ENCODE measurements at places on chromosomes 1 and 21.

DNA sequence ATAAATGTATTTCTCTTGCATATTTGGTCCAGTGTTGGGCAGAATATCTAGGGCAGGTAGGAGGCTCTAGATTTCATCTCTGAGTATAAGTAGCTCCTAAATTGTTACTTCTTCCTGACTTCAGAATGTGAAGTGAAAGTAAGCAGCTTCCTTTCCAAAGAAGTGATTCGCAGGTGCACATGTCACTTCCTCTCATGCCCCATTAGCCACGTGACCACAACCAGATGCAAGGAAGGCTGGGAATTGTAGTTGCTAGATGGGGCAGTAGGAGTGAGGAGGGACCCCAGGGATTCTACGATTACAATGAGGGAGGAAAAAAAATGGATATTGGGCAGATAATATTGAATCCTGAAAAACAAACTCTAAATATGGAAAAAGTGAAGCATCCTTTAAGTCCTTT is 113.2 kb upstream of the CYYR1 start:
- DNase-seq, result no peak

- DNase-seq, result no peak
Observed at GRCh38 chr1:201597551-201598230, 58.8 kb downstream of the NAV1 start.

DNA sequence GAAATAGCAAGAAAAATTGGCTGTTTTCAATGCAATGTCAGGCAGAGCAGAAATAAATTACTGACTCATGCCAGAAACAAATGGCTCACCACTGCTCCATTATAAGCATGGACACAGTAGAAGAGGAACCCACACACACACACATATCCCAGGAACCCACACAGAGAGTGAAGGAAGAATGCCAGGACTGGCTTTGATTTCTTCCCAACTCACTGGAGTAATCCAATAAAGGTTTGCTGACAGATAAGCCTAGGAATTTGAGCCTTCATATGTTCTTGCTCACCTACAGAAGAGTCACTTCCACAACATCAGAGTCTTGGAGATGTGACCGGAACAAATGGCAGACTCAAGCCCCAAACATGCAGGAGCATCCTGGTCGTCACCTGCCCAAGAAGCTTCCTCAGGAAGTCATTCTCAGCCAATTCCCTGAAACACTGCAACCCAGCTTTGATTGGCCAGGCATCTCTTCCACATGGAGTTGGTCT is 2.2 kb downstream of the SH3BP5L start:
- DNase-seq, result no peak

- no peak for DNase-seq
Observed at GRCh38 chr1:201245082-201245481, 38.2 kb upstream of the PKP1 start.

DNA sequence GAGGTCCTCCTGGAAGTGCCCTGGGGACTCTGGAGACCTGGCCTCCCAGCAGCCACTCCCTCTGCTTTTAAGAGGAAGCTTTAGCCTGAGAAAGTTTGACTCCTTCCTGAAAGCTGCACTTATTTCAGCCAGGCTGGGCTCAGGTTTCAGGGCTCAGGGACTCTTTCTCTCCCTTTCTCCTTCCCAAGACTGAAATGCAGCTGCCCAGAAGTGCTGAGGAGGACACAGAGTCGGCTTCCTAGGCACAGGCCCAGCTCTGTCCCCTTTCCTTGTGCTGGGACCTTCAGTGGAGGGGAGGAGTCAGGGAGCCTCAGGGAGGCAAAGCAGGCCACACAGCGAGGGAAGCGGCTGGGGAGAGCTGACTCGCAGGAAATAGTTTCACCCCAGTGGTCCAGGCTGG is 137.3 kb downstream of the NAV1 start:
- no peak for DNase-seq

DNA sequence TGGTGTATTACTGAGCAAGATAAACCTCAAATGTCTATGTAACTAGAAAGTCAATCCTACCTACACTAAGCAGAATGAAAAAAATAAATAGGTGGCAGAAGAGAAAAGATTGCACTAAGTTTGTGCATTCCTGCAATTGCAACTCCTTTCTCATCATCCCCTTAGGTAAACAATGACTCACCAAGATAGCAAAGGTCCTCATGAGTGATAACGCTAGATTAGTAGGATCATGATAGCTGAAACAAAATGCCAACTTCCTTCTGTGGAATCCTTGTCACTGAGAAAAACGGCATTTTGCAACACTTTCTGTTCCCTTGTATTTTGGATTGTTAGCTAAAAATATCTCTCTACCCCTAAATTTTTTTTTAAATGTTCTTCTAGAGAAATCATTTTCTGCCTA is 20.0 kb upstream of the FCER1A start:
- no peak for DNase-seq

GRCh38 chr1:229027622-229028182 is 243.2 kb upstream of the RAB4A start:
- peak; percentile 37 for DNase-seq

DNA sequence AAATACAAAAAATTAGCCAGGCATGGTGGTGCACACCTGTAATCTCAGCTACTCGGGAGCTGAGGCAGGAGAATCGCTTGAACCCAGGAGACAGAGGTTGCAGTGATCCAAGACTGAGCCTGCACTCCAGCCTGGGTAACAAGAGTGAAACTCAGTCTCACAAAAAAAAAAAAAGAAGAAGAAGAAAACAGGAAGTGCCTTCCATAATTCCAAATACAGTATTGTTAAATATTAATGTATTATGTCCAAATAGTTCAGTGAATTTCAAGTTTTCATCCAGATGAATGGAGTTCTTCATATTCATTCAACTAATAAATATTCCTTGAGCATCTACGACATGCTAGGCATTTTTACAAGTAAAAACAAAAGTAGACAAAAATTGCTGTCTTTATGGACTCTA is 33.3 kb downstream of the PLEKHO1 start:
- DNase-seq, result no peak

- no peak for DNase-seq
Observed at GRCh38 chr1:207040181-207040533, 7.6 kb upstream of the C1orf116 start.

- DNase-seq, result no peak
Observed at GRCh38 chr21:35291034-35291433, 241.9 kb upstream of the RUNX1 start.

- no peak for DNase-seq
Observed at GRCh38 chr1:176903474-176903873, 261.0 kb downstream of the ASTN1 start.

DNA sequence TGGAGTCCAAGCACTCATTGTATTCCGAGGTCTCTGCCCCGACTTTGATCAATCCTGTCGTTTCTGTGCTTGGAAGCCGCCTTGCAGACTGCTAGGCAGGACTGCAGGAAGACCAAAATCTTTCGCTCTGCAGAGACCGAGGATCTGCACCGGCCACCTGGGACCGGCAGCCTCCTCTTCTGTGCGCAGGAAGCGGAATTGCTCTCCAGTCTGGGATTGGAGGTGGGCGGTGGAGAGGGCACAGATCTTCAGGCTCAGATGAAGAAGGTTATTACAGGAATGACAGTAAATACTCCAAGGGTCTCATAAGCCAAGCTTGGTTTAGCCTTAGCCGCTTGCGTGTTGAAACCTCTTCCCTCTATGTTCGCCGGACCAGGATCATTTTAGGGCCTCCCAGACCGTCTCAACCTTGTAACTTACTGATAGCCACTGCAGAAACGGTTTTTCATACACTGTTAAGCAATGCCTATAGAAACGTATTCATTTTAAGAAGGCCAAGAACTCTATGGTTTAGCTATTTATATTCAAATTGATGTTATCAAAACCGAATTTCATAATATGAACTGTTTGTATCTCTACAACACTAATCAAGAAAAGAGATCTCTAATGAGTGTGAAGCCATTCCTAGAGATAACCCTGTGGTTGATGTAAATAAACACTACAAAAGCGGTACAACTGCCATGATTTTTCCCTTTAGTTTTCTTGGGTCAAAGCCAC is 1.1 kb downstream of the MIA3 start:
- no peak for DNase-seq

- no peak for DNase-seq
Observed at GRCh38 chr1:115811140-115811828, 29.6 kb downstream of the NHLH2 start.

DNA sequence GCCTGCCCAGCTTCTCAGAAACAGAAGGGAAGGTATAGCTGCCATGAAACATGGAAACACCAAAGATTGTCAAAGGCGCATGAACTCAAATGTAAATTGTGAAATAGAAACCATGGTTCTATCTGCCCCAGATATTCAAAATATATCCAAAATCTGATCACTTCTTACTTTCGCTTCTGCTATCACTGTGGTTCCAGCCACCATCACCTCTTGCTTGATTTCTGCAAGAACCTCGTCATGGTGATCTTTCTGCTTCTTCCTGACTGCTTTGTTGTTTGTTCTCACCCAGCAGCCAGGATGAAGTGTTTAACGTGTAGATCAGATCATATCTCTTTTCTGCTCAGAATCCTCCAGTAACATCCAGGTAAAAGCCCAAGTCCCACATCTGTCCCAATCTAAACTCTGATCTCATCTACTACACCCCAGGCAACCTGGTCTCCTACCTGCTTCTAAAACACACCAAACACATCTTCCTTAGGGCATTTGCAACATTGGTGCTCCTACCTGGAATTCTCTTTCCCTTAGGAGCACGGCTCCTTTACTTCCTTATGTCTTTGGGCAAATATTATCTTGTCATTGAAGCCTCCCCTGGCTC is 10.5 kb upstream of the LMO4 start:
- DNase-seq, result no peak

DNA sequence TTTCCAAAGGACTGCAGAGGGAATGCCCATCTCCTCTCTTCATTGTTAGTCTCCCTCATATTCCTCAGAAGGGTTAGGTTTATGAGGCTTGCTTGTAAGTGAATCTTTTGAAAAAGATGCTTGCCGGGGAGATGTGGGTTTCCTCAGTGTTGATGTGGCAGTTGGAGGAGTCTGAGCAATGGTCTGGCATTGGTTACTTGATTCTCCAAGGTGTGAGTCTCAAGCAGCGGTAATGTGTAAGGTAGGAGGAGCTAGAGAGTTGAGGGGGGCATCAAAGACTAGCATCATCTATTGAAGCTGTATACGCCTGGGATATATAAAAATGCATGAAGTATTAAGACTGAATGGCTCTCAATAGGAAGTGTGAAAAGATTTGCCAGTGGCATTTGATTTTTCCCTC is 21.5 kb downstream of the KHDRBS1 start:
- no peak for DNase-seq

DNA sequence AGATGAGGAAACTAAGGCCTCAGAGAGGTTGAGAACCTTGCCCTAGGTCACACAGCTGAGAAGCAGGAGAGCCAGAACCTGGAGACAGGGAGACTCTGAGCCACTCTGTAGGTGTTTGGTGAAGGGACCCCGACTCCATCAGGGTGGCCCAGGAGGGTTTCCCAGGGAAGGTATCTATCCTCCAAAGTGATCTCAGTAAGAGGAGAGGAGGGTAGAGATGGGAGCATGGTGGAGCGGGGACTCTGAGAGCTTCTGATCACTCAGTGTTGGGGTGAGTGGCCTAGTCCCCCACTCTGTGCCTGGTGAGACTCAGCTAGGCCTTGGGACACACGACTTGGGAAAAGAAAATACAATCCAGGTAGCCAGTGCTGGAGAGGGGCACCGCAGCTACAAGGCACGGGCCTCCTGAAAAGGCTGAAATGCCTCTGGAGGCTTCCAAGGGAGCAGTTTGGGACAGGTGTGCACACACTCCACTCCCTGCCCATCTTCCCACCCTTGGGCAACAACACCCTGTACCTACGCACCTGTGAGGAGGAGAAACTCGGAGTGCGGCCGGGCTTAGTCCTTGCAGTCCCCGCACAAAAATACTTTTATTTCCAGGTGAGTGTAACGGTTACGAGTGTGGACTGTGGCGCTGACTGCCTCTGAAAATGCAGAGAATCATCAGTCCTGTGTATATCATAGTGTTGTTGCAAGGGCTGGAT is 80.8 kb downstream of the CAMK2N1 start:
- no peak for DNase-seq

GRCh38 chr1:49527606-49528305 is 496.0 kb downstream of the AGBL4 start:
- DNase-seq, result no peak

- DNase-seq, result peak; percentile 74
Observed at GRCh38 chr1:101236516-101237228, at the start of gene S1PR1. Gene S1PR1, plus strand, starts transcription at chr1:101237019. Its CDS starts 1,966 bp downstream, at chr1:101238985.

DNA sequence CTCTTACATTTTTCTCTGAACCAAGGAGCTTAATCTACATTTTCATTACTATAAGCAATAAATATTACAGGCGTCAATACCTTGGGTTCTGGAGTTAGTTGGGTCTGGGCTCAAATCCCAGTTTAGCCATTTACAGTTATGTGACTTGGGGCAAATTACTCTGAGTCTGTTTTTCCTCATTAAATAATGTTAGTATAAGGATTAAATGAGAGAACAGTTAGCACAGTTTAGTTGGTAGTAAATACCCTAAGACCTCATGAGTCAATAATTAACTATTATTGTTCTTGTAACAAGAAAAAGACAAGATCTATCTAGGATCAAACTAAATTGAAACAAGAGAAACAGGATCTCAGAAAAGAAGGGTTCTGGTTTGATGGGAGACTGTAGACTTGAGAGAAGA is 4.6 kb downstream of the C1orf116 start:
- DNase-seq, result no peak

GRCh38 chr1:156122519-156123355 is 8.2 kb downstream of the LMNA start:
- DNase-seq, result no peak

- DNase-seq, result no peak
Observed at GRCh38 chr1:247281001-247281574, 25.2 kb downstream of the VN1R5 start.

DNA sequence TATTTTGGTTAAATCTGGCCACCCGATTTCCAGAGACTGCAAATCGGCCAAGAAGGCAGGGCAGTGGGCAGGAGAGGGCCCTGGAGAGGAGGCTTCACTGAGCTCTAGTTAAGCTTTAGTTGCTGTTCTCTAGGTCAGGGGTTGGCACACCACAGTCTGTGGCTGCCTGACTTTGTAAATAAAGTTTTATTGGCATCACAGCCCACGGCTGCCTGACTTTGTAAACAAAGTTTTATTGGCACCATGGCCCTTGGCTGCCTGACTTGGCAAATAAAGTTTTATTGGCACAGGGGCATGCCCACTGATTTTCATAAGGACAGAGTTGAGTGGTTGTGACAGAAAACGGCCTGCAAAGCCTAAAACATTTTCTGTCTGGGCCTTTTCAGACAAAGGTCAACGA is 19.7 kb downstream of the AJAP1 start:
- DNase-seq, result no peak

- no peak for DNase-seq
Observed at GRCh38 chr1:212976586-212976985, 26.2 kb downstream of the VASH2 start.

- no peak for DNase-seq
Observed at GRCh38 chr1:42350086-42350485, 15.1 kb upstream of the FOXJ3 start.

GRCh38 chr1:29412591-29412990 is 176.3 kb downstream of the PTPRU start:
- DNase-seq, result no peak

GRCh38 chr1:91572044-91572443 is 71.4 kb downstream of the CDC7 start:
- DNase-seq, result no peak

GRCh38 chr1:215672482-215672881 is 105.4 kb downstream of the KCTD3 start:
- DNase-seq, result no peak

GRCh38 chr1:115282807-115283208 is 55.2 kb downstream of the NGF start:
- no peak for DNase-seq

- no peak for DNase-seq
Observed at GRCh38 chr21:33554982-33555344, 12.1 kb downstream of the SON start.
